HFFc6 (cell line): ENCODE measurements at places on chromosomes 3 and 15.
A peak's percentile ranks its signal among the peaks of the same experiment; 100 is the strongest.

- DNase-seq = no peak
Measured at GRCh38 chr3:32577174-32577573, 6.5 kb upstream of the DYNC1LI1 start.

DNA sequence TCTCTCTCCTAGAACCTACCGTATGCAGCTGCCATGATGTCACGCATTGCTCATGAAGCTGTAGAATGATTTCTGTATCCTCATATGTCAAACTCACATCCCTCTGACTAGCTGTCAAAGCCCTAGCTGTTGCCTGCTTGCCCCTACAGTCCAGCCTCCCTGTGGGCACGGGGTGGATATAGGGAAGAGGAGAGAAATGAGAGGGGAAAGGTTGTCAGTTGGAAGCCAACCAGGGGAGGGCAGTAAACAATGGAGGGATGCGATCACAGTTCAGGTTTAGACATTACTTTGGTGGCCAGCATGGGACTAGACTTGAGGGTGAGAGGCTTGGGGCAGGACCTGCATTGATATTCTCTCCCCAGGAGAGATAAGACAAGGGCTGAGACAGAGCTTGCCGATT, 1.7 kb upstream of the HDGFL3 start:
- DNase-seq = no peak

- no peak for DNase-seq
Measured at GRCh38 chr3:84891851-84892250, 66.9 kb upstream of the CADM2 start.

DNA sequence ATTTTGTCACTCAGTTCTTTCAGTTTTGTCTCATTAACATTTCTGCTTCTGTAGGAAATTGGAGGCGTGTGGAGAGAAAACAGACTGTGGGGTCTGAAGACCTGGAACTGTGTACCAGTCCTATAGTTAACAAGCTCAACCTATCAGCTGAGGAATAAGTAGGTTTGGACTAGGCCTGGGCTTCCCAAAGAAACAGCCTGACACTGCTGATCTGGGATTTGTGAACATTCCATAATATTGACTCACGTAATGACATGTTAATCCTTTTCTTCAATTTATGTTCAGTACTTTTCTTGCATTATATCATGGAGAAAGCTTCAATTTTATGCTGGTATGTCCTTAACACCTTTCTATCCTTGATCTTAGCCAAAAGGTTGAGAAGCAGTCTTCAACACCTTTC, 181.6 kb upstream of the RORA start:
- no peak for DNase-seq

- no peak for DNase-seq
Measured at GRCh38 chr3:21839176-21839575, 88.2 kb upstream of the ZNF385D start.

- DNase-seq = no peak
Measured at GRCh38 chr15:96366526-96366877, 36.0 kb downstream of the NR2F2 start.

DNA sequence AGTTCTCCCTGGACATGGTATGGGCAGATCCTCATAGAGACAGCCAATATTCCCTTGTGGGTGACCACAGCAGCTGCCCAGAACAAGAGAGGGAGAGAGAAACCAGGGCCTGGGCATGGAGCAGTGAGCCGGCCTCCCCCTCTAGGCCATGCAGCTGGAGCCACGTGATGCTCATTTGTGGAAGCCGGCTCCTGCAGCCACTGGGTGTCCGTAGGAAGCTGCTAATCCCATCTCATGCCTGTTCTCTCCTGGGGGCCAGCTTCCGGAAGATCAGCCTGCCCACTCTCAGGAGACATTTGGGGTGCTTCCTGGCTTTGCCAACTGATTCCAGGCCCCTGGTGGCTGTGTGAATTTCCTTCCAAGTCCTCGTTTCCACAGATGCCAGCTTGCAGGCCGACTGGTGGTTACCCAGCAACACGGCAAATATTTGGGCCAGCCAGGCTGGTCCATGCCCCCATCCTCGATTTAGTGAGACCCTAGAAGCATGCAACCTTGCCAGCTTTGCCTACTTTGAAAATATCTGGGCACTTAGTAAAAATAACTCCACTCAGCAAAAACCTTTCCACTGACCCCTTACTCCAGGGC, 55.3 kb downstream of the LINGO1 start:
- DNase-seq = no peak

- no peak for DNase-seq
Measured at GRCh38 chr15:100663086-100663914, 60.9 kb downstream of the ASB7 start.

- DNase-seq = no peak
Measured at GRCh38 chr3:57143886-57144459, 21.2 kb downstream of the IL17RD start.

- DNase-seq = peak; percentile 80
Measured at GRCh38 chr3:106635271-106635670, 742.0 kb upstream of the CCDC54 start.

DNA sequence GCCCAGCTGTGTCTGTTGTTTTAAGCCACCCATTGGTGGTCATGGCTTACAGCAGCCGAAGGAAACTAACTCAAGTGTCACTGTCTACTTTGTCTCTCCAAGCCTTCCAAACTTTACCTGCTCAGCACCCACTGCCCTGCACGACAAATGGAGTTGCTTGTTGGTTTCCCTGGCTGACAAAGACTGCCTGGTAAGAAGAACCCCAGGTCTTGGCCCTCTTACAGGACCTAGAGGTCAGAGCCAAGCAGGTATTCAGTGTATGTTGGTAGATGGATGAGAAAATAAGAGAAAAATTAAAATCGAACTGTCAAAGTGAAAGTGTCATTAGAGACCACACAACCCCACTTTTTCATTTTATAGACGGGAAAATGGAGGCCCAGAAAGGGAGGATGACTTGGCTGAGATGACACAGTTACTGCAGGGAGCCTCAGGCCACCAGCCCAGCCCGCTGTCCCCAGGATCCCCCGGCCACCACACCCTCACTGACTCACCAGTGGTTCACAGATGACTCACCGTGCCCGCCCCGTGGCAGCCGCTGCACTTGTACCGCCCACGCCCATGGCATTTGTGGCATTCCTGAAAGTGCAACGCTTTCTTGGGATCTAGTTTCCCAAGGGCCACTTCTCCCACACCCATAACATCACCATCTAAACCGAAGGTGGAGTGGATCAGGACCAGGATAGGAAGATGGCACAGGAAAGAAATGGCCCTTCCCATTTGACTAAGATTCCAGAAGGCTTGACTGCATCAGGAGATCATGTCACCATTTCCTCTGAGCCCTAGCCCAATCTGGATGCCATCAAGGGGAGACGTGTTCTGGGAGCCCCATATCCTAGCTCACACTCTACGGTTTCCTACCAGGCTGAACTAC, 15.2 kb downstream of the SSUH2 start:
- DNase-seq = peak; percentile 87

DNA sequence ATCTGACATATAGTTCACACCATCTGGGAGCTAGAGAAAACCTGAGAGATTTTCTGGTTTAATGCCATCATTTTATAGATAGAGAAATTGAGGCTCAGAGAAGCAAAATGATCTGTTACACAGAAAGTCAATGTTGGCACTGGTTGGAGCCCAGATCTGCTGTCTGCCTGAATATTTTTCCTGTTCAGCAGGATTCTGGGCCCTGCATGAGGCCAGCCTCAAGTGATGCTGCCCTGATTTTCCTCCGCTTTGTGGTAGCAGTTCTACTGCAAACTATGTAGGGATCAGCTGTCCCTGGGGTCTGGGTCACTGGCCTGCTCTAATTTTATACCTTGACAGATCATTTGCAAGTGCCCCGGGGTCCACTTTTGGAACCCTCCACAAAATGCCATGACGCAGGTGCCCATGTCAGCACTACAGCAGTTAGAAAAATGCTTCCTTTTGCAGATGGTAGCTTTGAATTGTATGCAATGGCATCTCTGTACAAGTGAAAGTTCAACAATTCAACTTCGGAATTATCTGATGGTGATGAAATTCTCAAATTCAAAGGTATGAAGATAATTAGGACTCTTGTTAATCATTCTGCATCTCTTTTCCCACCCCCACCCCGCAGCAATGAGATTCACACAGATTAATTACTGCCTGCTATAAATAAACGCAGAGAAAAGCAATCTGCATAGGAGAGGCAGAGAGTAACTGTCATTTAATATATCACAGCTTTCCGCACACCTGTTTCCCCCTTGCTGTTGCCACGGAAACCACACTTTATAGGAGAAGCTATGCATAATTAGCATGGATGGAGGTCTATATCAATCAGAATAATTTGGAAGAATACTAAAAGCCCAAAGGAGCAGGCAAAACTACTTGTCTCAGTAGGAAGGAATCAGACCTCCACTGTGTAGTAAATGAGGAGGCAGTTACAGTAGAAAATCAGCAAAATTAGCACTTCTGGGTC, 222.6 kb downstream of the PDCD6IP start:
- DNase-seq = no peak

DNA sequence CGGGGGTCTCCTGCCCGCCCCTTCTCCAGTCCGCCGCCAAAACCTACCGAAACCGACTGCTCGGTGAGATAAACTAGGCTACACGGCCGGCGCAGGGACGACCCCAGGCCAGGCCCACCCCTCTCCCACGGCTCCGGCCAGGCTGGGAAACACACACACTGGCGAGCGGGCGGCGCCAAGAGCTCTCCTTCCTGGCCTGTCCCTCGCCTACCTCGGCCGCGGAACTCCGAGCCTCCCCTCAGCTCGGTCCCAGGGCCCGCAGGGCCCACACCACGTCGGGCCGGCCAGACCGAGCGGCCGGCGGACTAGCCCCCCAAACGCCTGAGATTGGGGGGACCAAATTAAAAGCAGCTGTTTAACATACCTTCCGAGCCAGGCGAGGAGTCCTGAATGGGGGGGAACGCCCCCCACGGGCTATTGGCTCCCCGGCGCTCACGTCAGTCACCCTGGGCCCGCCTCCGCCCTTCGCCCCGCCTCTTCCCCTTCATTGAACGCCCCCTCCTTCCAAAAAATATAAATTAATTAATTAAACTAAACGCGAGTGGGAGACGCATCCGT, 4.0 kb upstream of the SIN3A start:
- DNase-seq = peak; percentile 59

- no peak for DNase-seq
Measured at GRCh38 chr3:157074490-157074889, 85.5 kb downstream of the CCNL1 start.

- peak; percentile 23 for DNase-seq
Measured at GRCh38 chr15:65824941-65825544, 33.0 kb upstream of the DENND4A start.

GRCh38 chr3:140242818-140243276, 307.9 kb downstream of the CLSTN2 start:
- DNase-seq = no peak

DNA sequence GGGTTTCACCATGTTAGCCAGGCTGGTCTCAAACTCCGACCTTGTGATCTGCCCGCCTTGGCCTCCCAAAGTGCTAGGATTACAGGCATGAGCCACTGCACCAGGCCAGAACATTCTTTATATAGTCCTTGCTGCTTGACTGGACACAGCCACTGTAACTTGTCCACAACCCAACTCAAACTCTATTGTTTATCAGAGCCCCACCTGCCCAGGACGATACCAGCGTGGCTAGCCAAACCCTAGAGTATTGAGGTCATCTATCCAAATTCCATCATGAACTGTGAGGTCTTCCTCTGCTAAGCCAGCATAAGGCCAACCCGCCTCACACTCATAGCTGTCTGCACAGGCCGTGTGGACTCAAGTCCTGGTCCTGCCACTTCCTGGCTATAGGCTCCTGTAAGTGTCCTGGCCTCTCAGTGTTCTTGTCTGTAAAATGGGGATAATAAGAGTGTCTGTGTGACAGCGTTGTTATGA, 63.9 kb downstream of the DAPK2 start:
- no peak for DNase-seq

- peak; percentile 84 for DNase-seq
Measured at GRCh38 chr3:177150970-177151627, 46.2 kb downstream of the TBL1XR1 start.

GRCh38 chr3:111285694-111286093, 214.1 kb downstream of the NECTIN3 start:
- no peak for DNase-seq

GRCh38 chr3:72088486-72089025, 303.6 kb upstream of the PROK2 start:
- no peak for DNase-seq

DNA sequence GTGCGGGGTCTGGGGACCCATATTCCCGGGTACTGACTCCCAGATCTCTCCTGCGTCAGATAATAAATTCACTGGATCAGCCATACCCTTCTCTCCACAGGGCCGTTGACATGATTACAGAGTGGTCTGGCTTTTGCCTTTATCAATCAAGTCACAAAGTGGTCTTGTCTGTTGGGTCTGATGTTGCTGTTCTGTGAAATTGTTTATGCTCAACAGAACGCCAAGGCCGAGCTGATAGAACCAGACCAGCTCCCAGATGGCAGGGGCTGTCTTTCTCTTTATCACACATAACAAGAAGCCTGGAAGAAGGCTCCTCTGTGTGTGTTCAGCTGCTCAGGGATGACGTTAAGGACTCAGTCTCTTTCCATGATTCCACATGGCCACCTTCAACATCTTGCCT, 751 bp upstream of the DCLK3 start:
- DNase-seq = no peak

- peak; percentile 11 for DNase-seq
Measured at GRCh38 chr3:134149286-134149685, 101.4 kb downstream of the RYK start.

DNA sequence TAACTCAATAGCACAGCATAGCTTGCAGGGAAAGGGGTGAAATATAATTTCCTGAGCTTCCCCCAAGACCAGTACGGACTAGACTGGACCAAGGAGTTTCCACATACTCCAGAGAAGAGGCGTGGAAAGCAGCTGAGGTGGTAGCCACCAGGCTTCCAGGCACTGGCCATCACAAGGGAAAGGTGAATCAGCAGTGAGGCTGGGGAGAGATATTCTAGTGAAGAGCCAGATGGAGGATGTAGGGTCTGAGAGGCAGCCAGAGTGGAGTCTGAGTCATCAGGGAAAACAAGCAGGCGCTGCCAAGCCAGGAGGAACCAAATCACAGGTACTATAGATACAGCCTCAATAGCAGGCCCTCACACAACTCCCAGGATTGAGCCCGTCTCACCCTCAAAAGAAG, 9.6 kb upstream of the RASA2 start:
- DNase-seq = peak; percentile 90
